GM23248 (cell line): ENCODE measurements at places on chromosomes 2 and 18. TPM values are rescaled to one million over a fixed set of nuclear protein-coding genes. Genes with fewer than 3 reads are reported as not detected.
A peak's percentile ranks its signal among the peaks of the same experiment; 100 is the strongest.

MYCN gene
- total RNA-seq = not detected in 2 replicates

EFR3B gene
- 0.76 and 0.97 TPM in 2 replicates for total RNA-seq

ASPRV1 gene
- under 0.01 and 0.86 TPM in 2 replicates for total RNA-seq

GRCh38 chr2:84830095-84830494, 50.8 kb downstream of the TRABD2A start:
- H3K36me3 ChIP-seq = no peaks in the 10 kb centered on the region
- no peak for DNase-seq
- no peak overlapping the region for H3K27ac ChIP-seq
- no peaks in the 10 kb centered on the region for H3K4me1 ChIP-seq
- no peaks in the 10 kb centered on the region for H3K27me3 ChIP-seq
- H3K4me3 ChIP-seq = no peak overlapping the region

DNA sequence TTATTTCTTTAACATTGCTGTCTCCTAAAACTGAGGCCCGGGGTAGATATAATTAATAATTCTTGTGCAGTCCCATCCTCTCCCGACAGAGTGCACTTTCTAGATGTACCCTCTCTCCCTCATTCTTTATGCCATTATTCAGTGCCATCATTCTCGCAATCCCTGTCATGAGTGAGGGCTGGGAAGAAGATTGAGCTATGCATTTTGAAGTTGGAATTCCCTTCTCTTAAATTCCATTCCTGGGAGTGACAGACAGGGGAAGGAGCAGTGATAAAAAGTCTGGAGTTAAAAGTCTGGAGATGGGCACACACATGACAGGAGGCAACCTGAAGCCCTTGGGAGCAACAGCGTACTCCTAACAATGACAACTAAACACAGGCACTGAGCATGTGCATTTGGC, 2.6 kb upstream of the KCNE4 start:
- no peaks in the 10 kb centered on the region for H3K36me3 ChIP-seq
- H3K27ac ChIP-seq = no peak overlapping the region
- H3K4me3 ChIP-seq = no peak overlapping the region
- DNase-seq = no peak
- peaks cover 51% of the 10 kb centered on the region for H3K4me1 ChIP-seq
- H3K27me3 ChIP-seq = no peaks in the 10 kb centered on the region

DNA sequence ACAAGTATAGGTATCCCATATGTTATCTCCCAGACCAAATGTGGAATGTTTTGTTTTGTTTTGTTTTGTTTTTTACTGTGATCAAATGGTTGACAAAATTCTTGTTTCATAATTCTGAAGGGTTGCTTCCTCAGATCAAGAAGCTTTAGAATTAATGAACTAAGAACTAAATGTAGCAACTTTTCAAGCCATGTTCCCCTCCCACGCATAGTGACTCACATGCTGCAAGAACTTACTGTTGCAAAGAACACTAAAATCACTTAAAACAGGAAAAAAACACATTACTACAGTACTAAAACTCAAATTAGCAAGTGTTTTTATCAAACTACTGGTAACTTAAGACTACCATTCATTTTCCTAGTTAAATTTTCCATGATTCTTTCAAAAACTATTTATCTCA, 30.6 kb downstream of the HNRNPLL start:
- H3K36me3 ChIP-seq = peaks cover 35% of the 10 kb centered on the region
- peak overlapping the region; percentile 48 for H3K27ac ChIP-seq
- H3K4me1 ChIP-seq = peaks cover 19% of the 10 kb centered on the region

DNA sequence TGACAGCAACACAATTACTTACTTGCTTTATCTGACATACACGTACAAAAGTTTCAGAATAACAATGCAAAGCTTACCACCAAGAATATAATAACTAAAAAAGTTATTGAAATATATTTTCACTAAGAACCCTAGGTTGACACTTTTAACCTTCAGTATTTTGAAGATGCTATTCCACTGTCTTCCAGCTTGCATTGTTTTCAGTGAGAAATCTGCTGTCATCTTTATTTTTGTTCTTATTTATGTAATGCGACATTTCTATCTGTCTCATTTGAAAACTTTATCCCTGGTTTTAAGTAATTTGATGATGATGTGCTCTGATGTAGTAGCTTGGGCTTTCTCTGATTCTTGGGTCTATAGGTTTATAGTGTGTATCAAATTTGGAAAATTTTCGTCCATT, 165.0 kb upstream of the SMIM21 start:
- H3K4me3 ChIP-seq = no peak overlapping the region
- no peak overlapping the region for H3K27ac ChIP-seq
- H3K36me3 ChIP-seq = no peaks in the 10 kb centered on the region

- H3K27ac ChIP-seq = no peak overlapping the region
- no peaks in the 10 kb centered on the region for H3K36me3 ChIP-seq
- no peak overlapping the region for H3K4me3 ChIP-seq
- DNase-seq = no peak
- no peaks in the 10 kb centered on the region for H3K27me3 ChIP-seq
Measured at GRCh38 chr2:62423883-62424458, 82.0 kb downstream of the TMEM17 start.

- H3K4me3 ChIP-seq = no peak overlapping the region
- peak; percentile 87 for DNase-seq
- no peaks in the 10 kb centered on the region for H3K27me3 ChIP-seq
- H3K4me1 ChIP-seq = peaks cover 17% of the 10 kb centered on the region
- H3K27ac ChIP-seq = peak overlapping the region; percentile 70
Measured at GRCh38 chr18:63148449-63149301, 170.9 kb downstream of the BCL2 start.

- DNase-seq = peak; percentile 21
- H3K4me1 ChIP-seq = peaks cover 22% of the 10 kb centered on the region
- no peak overlapping the region for H3K4me3 ChIP-seq
- H3K27me3 ChIP-seq = no peaks in the 10 kb centered on the region
- H3K36me3 ChIP-seq = no peaks in the 10 kb centered on the region
Measured at GRCh38 chr2:160837416-160837815, 322.8 kb upstream of the TANK start.

DNA sequence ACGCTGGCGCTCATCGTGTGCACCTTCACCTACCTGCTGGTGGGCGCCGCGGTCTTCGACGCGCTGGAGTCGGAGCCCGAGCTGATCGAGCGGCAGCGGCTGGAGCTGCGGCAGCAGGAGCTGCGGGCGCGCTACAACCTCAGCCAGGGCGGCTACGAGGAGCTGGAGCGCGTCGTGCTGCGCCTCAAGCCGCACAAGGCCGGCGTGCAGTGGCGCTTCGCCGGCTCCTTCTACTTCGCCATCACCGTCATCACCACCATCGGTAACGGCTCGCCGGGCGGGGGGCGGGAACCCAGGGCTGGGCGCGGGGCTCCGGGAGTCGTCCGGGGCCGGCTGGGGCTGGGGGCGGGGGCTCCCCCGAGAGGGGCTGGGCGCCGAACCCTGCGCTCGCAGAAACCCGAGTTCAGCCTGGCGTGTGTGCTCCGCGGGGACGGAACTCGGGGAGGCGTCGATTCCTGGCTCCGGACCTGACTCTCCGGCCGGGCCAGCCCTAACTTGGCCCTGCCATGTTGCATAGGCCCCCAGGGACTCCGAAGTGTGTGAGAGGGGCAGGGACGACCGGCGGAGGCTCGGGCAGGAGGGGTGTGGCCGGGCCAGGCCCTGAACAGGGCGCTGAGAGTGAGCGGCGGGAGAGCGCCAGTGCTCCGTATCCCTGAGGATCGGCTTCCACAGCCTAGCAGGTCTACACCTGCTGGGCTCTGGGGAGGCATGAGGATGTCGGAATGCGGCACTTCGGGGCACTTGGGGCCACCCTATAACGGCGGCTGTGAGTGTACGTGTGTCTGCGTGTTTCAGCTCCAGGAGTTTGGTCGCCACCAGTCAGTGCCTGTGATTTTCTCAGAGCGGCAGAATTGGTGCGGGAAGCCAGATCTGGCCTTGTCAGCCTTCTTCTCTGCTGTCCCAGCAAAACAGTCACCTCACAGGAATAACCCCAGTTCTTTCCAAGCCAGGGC, 651 bp downstream of the KCNK3 start:
- H3K4me1 ChIP-seq = peaks cover 11% of the 10 kb centered on the region
- DNase-seq = peak; percentile 61
- H3K36me3 ChIP-seq = no peaks in the 10 kb centered on the region
- no peak overlapping the region for H3K27ac ChIP-seq
- peaks cover 34% of the 10 kb centered on the region for H3K27me3 ChIP-seq
- H3K4me3 ChIP-seq = peak overlapping the region; percentile 47

DNA sequence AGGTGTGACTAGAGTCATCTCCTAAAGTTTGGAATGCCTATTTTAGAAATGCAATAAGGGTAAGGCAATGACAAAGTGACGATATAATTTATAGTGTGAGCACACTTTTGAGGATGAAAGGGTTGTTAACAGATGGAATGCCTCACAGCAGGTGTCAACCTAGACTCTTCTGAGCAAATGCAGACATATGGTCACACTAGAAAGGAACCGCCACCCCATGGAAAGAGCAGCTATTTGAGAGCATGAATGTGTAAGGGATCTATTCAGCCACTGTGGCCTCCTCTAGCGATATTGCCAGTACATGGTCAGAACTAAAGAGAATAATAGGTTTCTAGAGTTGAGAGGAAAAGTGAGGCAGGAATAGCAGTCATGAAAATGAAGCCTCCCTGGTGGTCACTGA, 18.5 kb downstream of the DSG2 start:
- H3K4me3 ChIP-seq = no peak overlapping the region
- no peak overlapping the region for H3K27ac ChIP-seq
- H3K4me1 ChIP-seq = no peaks in the 10 kb centered on the region
- H3K36me3 ChIP-seq = no peaks in the 10 kb centered on the region
- DNase-seq = no peak

DNA sequence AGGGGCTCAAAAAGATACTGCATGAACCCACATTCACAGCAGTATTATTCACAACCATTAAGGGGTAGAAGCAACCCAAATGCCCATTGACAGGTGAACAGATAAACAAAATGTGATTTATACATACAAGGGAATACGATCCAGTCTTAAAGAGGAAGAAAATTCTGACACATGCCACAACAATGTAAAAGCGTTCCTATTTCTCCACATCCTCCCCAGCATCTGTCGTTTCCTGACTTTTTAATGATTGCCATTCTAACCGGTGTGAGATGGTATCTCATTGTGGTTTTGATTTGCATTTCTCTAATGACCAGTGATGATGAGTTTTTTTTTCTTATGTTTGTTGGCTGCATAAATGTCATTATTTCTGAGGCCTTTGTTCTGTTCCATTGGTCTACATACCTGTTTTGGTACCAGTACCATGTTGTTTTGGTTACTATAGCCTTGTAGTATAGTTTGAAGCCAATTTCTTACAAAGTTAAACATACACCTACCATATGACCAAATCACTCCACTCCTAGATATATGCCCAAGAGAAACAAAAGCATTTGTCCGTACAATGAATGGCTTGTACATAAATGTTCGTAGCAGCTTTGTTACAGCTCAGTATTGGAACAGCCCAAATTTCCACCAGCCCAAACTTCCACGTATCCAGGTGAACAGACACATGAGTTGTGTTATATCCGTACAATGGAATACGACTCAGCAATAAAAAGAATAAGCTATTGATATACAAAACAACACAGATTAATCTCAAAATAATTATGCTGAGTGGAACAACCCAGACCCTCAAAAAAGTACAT, 85.1 kb downstream of the TMEM131 start:
- H3K4me3 ChIP-seq = no peak overlapping the region
- no peaks in the 10 kb centered on the region for H3K27me3 ChIP-seq
- no peak overlapping the region for H3K27ac ChIP-seq

DNA sequence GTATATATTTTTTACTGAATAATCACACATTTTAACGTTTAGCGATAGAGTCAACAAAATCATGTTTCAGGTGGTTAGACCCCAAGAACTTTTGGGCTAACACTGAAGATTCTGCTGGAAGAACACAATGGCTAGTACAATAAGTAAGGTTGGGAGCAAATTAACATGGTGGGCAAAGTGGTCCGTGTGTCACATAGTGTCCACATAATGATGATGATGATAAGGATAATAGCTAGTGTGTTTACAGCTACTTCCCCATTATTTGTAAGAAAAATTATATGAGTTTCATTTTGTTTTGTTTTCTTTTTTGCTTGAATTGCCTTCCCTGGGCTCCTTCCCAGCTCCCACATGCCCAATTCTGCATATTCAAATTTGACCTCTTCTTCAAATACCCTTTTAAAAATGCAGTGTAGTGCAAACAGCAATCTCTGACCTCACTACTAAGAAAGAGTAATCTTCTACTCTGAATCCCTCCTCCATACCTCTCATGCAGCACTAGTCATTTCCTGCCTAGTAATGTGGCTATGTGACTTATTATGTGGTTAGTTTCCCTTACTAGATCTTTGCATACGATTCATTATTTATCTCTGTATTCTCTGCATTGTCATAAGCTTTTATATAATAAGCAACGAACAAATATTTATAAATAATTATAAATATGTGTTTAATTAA, 16.9 kb upstream of the VPS54 start:
- H3K27ac ChIP-seq = no peak overlapping the region
- H3K4me1 ChIP-seq = peaks cover 22% of the 10 kb centered on the region
- peak; percentile 90 for DNase-seq
- H3K27me3 ChIP-seq = no peaks in the 10 kb centered on the region

GRCh38 chr18:25176518-25177042, 175.4 kb downstream of the ZNF521 start:
- no peak overlapping the region for H3K4me3 ChIP-seq
- H3K27ac ChIP-seq = no peak overlapping the region
- no peaks in the 10 kb centered on the region for H3K4me1 ChIP-seq
- no peak for DNase-seq
